Urinary bladder (tissue), 4 donors: ENCODE measurements at places on chromosomes 1 and 21. TPM values are rescaled to one million over a fixed set of nuclear protein-coding genes. Genes with fewer than 3 reads are reported as not detected.

GRCh38 chr21:44734026-44734745, 22.8 kb upstream of the TSPEAR start:
- no peak for DNase-seq

DNA sequence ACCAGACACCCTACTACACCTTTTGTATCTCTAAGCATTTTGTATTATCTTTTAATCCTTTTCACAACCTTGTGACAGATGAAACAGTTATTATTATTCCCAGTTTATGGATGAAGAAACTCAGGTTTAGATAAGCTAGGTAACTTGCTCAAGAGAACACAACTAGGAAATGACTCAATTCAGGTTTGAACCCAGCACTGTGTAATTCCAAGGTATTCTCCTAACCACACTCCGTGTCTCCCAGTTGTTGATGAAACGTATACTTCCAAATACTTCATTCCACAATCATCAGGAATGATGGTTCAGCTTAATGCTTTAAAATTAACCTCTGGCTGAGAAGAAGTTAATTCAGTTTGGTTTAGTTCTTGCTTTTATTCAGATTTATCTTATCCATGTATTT, 51.7 kb upstream of the MRPS6 start:
- no peak for DNase-seq

- DNase-seq, result no peak
These were observed 14.9 kb downstream of the RNASEL start for GRCh38 chr1:182574156-182574555.

F13B gene
- total RNA-seq, result not detected

SPRR2B gene
- total RNA-seq, result not detected
